NCI-H187 treated with DMSO at 0.1 percent for 48 hours (cell line): ENCODE measurements at places on chromosomes 7 and 10.
A peak's percentile ranks its signal among the peaks of the same experiment; 100 is the strongest.

GRCh38 chr7:159027789-159028507, 116.7 kb downstream of the VIPR2 start:
- DNase-seq = peak; percentile 45

DNA sequence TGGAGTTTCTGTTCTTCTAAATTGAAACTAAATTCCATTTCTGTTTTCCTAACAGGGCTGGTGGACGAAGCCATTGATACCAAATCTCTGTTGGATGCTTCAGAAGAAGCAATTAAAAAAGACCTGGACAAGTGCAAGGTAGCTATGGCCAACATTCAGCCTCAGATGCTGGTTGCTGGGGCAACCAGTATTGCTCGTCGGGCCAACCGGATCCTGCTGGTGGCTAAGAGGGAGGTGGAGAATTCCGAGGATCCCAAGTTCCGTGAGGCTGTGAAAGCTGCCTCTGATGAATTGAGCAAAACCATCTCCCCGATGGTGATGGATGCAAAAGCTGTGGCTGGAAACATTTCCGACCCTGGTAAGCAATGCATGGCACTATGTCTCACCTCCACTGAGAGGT, 45.6 kb downstream of the AP3M1 start:
- DNase-seq = no peak

DNA sequence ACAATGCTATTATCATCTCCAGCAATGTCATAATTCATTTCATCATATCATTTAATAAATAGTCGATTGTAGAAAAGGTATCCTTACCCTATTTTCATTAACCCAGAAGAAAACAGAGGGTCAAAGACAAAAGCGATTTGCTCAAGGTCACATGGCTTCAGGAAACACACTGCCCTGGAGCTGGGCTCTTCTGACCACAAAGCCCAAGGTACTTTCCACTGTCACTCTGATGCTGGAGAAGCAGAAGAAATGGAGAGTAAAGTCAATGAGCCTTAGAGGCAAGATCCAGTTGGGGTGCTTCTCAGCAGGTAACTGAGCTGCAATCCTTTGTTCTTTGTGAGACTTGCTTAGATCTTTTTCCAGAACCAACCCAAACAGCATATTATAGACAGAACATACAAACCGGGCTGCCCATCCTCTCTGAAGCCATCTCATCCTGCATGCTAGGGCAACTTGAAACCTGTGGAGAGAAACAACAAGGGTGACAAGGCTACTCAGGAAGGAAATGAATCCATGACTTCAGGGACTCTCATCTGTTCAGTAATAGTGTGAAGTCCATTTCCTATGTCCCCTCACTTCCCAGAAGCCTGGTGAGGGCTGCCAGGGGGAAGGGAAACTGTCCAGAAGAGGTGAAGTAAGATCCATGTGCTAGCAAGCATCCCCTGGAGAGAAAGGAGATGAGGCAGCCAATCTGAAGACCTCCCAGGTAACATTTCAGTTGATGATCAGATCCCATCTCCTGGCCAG, 148.6 kb upstream of the SVIL start:
- no peak for DNase-seq

GRCh38 chr10:86876748-86877147, 80.7 kb downstream of the MMRN2 start:
- DNase-seq = no peak

DNA sequence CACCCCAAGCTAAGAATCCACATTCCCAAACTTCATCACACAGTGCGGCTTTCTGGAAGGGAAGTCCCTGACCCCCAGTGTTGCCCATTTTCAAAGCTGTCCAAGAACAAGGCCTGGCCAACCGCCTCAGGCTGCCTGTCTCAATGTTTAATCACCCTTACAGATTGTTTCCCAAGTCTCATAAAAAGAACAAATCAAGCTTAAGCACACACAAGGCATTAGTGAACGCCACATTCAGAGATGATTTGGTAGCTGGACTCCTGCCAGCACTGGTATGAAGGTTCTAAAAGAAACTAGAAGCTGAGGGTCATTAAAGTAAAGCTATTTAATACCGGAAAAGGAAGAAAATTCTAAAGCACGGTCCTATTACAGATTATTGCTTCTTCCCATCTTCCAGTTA, 35.6 kb downstream of the C10orf90 start:
- DNase-seq = no peak

DNA sequence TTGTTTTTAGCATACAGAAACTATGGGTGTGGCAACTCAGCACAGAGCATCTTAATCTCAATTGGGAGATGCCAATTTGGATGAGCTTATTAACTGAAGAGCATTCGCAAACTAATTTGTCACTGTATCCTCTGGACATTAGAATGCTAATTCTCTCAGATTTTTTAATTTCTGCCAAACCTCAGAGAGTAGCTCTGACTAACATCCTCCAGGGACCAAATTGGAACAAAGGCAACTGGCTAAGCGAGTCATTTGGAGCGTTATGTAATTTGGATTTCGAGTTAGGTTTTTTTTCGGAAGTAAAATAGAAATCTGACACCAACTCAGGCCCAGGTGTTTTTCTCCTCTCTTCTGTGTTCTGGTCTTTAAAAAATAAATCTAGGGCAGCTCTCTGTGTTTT, 201.9 kb downstream of the BMPER start:
- DNase-seq = no peak

- no peak for DNase-seq
These were observed 287.1 kb upstream of the C7orf33 start for GRCh38 chr7:148303295-148304082.

GRCh38 chr10:517872-518475, 171.5 kb downstream of the DIP2C start:
- DNase-seq = no peak

GRCh38 chr7:50300336-50300735, 4.2 kb upstream of the IKZF1 start:
- DNase-seq = no peak

DNA sequence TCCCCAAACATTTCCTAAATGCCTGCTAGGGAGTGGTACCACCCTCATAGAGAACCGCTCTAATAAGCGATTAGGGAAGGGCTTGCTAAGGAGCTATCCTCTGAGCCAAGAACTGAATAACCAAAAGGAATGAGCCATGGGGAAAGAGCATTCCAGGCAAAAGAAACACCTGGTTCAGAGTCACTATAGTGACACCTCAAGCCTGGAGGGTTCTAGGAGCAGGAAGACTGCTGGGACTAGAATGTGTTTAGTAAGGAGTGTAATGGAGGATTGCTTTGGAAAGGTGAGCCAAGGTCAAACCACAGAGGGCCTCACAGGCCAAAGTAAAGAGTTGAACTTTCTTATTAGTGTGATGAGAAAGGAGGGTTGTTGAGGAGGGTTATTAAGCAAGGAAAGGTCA, 38.7 kb upstream of the NRBF2 start:
- no peak for DNase-seq

DNA sequence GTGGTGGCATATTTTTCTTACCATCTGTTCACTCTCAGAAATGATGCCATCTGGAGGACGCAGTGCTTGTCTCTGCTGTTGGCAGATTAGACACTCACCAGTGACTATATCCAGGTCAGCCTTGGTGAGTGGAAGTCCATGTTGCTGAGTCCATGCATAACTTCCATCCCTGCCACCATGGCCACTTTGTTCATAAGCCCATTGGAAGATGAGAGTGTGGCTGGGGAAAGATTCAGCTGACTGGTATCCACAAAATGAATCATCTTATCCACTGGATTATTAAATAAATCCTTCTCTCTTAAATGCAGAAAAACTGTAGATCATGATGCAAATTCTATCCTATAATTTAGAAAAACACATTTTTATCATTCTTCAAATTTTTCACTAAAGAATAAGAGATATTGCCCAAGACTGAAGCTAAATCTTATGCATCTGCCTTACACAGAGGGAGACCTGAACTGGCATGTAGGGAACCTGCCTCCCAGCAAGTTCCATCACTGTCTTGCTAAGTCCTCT, 726.9 kb downstream of the TNS3 start:
- DNase-seq = no peak

GRCh38 chr10:70568781-70569495, 33.6 kb downstream of the PRF1 start:
- no peak for DNase-seq

GRCh38 chr7:5229451-5230264, 39.6 kb downstream of the WIPI2 start:
- DNase-seq = no peak

GRCh38 chr10:91090761-91091529, 129.5 kb upstream of the PCGF5 start:
- DNase-seq = no peak

DNA sequence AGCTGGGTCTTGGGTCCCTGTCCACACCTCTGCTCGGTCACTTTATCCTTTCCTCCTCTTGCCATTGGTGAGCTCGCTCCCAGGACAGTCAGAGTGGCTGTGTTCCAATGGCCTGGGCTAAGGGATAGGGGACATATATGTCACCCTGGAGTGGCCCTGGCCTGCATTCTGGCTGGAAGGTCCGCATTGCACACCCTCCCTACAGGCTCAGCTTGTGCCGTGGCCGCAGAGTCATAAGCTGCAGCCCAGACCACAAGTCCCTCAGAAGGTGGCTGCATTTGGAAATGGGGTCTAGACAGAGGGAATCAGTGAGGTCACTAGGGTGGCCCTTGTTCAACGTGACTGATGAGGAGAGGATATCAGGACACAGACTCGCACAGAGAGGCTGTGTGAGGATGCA, 363.8 kb upstream of the SHH start:
- DNase-seq = no peak

DNA sequence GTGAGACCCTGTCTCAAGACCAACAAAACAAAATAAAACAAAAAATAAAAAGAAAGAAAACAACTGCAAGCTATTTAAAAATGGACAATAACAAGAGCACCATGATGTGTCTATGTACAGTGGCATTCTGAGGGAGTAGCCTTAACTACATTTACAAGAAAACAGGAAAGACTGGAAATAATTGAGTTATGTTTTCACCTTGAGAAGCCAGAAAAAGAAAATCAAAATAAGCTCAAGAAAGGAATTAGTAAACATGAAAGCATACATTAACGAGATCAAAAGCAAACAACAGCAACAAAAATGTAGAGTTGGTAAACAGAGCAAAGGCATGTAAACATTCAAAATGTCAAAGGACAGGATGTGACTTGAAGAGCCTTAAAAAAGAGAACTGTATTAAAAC, 36.7 kb downstream of the TEX36 start:
- no peak for DNase-seq

DNA sequence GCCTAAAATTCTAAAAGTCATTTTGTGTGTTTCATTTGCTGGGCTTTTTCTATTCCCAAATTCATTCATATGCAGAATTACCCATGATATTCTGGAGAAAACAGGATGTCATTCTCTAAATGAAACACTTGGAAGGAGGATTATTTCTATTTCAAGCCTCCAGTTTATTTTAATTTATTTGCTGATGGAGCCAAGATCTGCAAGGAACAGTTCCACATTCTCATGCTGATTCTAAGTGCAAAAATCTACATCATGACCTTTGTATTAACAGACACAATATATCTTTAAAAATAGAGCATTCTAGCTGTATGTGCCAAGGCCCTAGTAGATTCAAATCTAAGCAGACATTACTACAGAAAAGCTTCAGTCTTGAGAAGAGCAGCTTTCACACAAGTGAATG, 51.3 kb upstream of the KCND2 start:
- no peak for DNase-seq

DNA sequence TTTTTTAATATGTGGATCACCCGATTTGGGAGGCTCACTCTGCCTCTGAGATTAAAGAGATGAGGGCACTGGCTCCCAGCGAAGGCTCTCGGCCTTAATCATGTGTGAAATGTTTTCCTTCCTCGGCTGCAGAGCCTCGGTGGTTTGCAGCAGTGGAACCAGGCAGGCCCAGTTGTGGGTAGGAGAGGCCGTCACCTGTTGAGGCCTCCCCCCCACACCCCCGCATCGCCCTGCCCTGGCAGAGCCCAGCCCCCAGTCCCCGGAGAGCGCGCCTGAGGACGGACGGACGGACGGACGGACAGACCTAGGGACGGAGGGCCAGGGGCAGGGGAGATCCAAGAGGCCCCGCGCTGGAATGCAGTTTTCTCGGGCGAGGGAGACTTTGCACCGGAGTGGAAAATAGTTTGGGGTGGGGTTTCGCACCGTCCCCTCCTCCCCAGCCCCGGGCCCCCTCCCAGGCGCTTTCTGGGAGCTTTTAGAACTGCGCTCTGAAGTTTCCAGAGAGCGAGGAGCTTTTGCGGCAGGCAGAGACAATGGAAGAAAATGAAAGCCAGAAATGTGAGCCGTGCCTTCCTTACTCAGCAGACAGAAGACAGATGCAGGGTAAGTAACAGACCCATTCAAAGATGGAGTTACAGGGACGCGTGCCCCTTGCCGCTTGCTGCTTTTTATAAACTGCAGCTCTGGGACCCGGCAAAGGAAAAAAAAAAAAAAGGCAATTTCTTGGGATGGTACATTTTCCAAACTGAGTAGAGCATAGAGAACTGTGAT, at the start of gene KIAA1217:
Gene KIAA1217 (plus strand): TSS at position 478 of the 771 bp plus-strand sequence. CDS start 56 bp downstream, at position 534.
- no peak for DNase-seq

DNA sequence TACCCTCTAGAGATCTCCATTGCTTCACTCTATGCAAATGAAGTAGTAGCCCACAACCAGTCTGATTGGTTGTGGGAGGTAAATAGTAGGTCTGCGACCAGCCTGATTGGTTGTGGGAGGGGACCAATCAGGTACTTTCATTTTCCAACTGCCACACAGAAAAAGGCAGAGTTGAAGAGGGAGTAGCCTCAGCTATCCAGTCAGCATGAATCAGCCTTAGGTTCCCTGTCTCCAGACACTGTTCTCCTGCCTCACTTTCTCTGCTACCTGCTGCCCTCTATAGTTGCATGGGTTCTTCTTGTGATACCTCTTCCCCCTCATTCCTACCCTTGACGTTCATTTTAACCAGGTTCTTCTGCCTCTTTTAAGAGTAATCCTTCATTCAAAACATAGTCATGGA, 114.5 kb upstream of the LYZL1 start:
- DNase-seq = no peak
